ENCODE measurements at places on chromosomes 4 and X.

DNA sequence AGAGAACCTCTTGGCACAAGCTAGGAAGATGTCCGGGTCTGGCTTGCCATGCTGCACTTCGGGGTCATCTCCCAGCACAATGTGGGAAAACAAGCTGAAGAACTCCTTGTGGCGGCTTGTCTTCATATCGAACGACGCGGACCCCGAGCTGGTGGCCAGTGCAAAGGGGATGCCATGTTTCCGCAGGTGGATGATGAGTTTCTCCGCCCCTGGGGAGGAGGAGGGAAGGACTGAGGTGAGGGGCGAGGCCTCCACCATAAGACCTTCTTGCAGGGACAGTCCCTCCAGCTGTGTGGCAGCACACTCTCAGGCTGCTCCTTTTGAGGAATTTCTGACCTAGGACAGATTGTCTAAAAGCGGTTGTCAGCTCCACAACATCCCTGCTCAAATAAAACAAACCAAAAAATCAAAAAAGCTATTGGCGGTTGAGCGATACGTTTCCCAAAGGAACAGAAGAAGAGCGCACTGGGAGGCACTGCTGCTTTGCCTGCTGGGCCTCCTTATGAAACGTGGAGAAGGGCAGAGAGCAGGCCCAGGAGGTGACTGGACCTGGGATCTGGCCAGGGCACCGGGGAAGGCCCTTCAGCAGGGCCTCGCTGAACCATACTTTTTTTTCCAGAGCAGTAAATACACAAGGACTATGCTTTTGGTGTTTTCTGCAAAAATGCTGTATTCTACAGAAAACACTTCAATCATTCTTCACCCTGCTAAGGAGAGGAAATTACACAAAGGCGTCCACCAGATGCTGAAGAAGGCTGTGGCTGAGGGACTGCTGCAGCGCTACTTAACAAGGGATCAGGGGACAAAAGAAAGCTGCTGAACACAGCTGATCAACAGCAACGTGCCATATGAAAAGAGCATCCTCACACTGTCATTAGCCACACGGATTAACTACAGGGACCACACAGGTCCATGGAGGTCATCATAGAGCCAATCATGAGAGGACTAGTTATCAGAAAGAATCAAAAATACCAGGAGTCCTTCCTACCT is 70.0 kb upstream of the STS start:
- no peak overlapping the region for H3K4me3 ChIP-seq
- no peak for DNase-seq
- H3K27ac ChIP-seq: no peak overlapping the region
- no peaks in the 10 kb centered on the region for H3K27me3 ChIP-seq
- H3K36me3 ChIP-seq: no peaks in the 10 kb centered on the region

DNA sequence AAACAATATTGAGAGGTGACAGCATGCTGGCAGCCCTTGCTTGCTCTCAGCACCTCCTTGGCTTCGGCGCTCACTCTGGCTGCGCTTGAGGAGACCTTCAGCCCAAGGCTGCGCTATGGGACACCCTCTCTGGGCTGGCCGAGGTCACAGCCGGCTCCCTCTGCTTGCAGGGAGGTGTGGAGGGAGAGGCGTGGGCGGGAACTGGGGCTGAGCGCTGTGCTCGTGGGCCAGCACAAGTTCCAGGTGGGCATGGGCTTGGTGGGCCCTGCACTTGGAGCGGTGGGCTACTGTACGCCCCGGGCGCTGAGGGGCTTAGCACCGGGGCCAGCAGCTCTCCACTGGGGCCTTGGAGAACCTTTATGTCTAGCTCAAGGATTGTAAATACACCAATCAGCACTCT is 1613.8 kb upstream of the IGFBP7 start:
- no peaks in the 10 kb centered on the region for H3K36me3 ChIP-seq
- no peaks in the 10 kb centered on the region for H3K27me3 ChIP-seq
- peak; percentile 59 for DNase-seq

DNA sequence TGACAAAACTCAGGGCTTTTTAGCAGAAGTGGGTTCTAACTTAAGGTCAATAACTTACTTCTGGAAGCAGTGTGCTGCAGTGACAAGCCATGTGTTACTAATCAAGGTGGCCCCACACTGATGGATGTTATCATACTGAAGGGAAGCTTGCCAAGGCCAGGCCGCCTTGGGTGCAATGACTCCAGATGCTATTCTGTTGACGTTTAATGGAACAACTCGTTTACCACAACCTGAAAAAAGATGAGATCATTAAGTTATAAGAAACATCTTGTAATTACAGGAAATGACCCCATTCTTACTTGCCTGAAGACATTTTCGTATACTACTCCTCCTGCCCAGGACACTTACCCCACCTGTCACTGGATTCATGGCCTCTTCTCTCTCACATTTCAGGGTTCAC is 38.9 kb upstream of the TMPRSS11D start:
- no peaks in the 10 kb centered on the region for H3K27me3 ChIP-seq
- no peaks in the 10 kb centered on the region for H3K4me1 ChIP-seq
- H3K27ac ChIP-seq: no peak overlapping the region
- H3K4me3 ChIP-seq: no peak overlapping the region

DNA sequence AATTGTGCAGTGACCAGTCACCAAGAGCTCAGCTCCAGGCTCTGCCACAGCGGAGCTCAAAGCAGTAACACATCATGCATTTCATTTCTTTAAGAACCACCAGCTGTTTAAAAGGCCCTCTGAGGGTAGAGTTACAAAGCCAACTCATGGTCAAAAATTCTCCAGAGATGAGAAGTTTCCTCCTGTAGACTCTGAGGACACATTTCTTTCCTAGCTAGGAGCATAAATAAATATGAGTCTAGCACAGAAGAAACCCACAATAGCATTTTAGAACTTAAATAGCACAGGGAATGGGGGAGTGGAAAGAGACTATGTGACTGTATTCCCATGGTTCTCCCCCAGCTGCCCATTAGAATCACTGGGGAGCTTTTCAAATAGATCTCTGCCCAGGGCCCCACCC is 6.5 kb upstream of the CRMP1 start:
- H3K27me3 ChIP-seq: peaks cover 2% of the 10 kb centered on the region
- H3K27ac ChIP-seq: no peak overlapping the region
- H3K36me3 ChIP-seq: no peaks in the 10 kb centered on the region
- no peak for DNase-seq

DNA sequence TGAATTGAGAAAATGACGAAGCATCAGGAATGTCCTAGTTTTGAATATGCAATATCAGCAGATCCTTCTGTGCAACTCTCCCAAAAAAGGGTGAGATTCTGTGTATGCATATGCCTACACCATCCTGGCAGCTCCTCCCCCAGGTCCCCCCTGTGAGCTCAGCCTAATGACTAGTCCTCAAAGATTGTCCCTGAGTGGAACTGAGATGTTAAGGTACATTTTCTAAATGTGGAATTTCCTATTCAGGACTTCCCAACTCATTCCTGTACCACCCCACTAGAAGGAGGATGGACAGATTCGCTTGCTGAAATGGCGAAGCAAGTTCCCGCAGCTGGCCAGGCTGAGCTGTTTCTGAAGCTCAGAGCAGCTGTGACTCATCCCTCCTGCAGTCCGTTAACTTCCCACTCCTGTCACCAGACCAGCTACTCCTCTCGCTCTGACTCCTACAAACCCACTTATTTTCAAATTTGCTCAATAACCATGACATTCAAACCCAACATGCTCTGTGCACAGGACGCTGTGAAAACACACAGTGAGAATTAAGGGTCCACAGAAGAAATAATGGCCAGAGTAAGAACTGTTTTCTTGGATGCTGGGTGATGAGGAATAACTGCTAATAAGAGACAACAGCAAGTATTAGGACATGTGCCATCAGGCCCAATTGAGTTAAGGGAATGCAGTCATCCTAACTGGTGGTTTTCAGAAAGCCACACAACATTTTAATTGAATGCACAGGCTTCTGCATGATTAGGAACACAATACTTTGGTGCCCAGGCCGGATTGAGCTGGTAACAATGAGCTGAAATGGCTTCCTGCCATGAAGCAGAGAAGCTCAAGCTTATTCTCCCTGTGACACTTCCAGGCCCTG is 40.0 kb upstream of the IRF2 start:
- no peaks in the 10 kb centered on the region for H3K36me3 ChIP-seq
- H3K27ac ChIP-seq: peak overlapping the region; percentile 32
- H3K27me3 ChIP-seq: peaks cover 1% of the 10 kb centered on the region

DNA sequence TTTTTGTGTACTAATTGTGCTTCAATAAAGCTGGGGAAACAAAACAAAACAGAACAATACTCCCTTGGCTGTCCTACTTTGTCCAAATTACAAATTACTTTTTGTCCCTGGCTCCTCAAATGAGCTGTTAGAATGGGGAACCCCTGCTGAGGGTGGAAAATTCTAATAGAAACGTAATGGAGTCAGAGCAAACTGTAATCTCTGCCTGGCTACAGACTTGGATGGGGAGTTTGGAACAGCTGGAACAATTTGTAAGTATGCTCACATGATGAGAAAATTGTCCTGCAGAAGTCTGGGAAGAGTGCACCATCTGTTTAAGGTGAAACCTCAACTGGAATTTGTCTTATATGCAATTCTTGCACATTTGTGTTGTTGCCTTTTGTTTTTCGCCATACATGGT is 364.4 kb upstream of the CLNK start:
- no peaks in the 10 kb centered on the region for H3K4me1 ChIP-seq
- H3K27me3 ChIP-seq: peaks cover 2% of the 10 kb centered on the region
- no peak overlapping the region for H3K4me3 ChIP-seq
- no peak overlapping the region for H3K27ac ChIP-seq
- DNase-seq: no peak

GRCh38 chr4:159051245-159052071 is 51.4 kb upstream of the RAPGEF2 start:
- no peaks in the 10 kb centered on the region for H3K27me3 ChIP-seq
- no peaks in the 10 kb centered on the region for H3K4me1 ChIP-seq
- H3K4me3 ChIP-seq: no peak overlapping the region
- no peak overlapping the region for H3K27ac ChIP-seq
- H3K36me3 ChIP-seq: no peaks in the 10 kb centered on the region
- DNase-seq: no peak

- no peaks in the 10 kb centered on the region for H3K27me3 ChIP-seq
- H3K36me3 ChIP-seq: no peaks in the 10 kb centered on the region
- no peak overlapping the region for H3K4me3 ChIP-seq
- no peaks in the 10 kb centered on the region for H3K4me1 ChIP-seq
- H3K27ac ChIP-seq: no peak overlapping the region
Measured at GRCh38 chr4:85603437-85604336, 128.7 kb downstream of the ARHGAP24 start.

GRCh38 chr4:140368686-140369085 is 4.8 kb upstream of the SCOC start:
- no peak overlapping the region for H3K4me3 ChIP-seq
- no peaks in the 10 kb centered on the region for H3K27me3 ChIP-seq

- no peaks in the 10 kb centered on the region for H3K4me1 ChIP-seq
- H3K27me3 ChIP-seq: no peaks in the 10 kb centered on the region
Measured at GRCh38 chr4:15691346-15692135, 9.9 kb downstream of the FAM200B start.

GRCh38 chr4:74018771-74019170 is 19.7 kb downstream of the CXCL3 start:
- no peak overlapping the region for H3K27ac ChIP-seq
- no peaks in the 10 kb centered on the region for H3K36me3 ChIP-seq
- H3K27me3 ChIP-seq: no peaks in the 10 kb centered on the region
- DNase-seq: no peak
- no peaks in the 10 kb centered on the region for H3K4me1 ChIP-seq

DNA sequence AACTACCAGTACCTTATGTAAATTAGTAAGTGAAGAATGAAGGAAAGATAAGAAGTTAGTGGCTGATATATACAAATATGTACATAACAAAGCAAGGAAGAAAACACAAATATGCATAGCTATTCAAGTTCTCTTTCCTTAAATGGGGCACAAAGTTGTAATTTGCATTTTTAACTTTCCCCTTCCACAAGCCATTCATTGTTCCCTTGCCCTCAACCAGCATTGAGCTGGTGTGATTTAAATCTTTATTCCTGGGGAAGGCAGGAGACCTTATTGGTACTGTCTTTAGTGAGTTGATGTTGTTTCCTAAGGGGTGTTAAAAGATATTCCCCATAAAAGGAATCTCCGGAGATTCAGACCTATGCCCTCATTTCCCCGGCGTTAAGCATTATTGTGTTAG is 735.3 kb downstream of the PCDH18 start:
- H3K4me1 ChIP-seq: no peaks in the 10 kb centered on the region
- no peaks in the 10 kb centered on the region for H3K27me3 ChIP-seq
- no peak overlapping the region for H3K27ac ChIP-seq
- no peak for DNase-seq

DNA sequence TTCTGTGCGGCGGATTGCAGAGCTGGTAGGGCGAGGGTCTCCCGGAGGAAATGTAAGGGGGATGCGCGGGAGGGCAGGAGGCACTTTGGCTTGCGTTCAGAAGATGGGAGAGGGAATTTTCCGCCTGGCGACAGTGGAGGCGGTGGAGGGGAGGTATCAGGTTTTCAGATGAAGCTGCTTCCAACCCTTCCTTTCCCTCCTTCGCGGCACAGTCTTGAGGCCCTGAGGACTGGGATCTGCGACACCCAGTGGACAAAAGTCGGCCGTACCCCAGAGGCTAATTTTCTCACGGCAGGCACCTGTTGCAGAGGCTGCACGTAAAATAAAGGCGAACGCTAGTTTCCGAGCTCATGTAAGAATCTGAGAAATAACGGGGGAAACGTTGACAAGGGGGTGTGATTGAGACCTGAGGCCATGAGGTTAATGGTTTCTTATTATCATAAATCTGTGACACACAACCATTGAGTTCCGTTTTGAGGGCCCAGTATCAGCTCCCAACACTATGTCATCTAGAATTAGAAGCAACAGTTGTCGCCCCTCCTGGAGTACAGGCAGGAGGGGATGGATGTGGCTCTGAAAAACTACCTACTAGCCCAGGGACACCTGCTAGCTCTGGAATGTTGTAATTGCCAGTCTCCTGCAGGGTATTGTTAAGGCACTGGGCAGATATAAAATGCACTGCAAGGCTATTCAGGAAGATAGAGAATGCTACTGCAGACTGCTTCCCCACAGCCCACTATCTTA is 1.1 kb downstream of the ZCCHC18 start:
- no peaks in the 10 kb centered on the region for H3K27me3 ChIP-seq
- DNase-seq: peak; percentile 53
- peak overlapping the region; percentile 12 for H3K4me3 ChIP-seq
- no peak overlapping the region for H3K27ac ChIP-seq
- no peaks in the 10 kb centered on the region for H3K4me1 ChIP-seq

DNA sequence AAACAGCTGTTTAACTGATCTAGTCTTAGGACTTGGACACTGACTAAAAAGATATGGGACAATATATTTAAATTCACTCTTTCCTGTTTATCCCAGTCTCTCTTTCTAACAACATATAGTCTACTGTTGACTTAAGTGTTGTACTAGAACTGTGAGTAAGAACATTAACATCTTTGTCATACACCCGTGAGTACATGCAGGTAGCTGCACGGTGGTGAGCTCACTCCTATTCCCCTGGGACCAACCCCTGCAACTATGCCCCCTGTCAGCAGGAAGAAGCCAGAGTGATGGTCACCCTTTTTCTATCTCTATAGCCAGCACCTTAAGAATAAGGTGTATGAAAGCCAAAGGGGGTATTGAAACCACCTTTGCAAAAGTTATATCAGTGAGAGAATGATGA is 17.6 kb downstream of the TBL1X start:
- H3K4me3 ChIP-seq: no peak overlapping the region
- DNase-seq: no peak
- no peak overlapping the region for H3K27ac ChIP-seq
- no peaks in the 10 kb centered on the region for H3K36me3 ChIP-seq
- H3K27me3 ChIP-seq: no peaks in the 10 kb centered on the region
- H3K4me1 ChIP-seq: no peaks in the 10 kb centered on the region

GRCh38 chr4:47835494-47835893 is 2.4 kb downstream of the CORIN start:
- peaks cover 3% of the 10 kb centered on the region for H3K4me1 ChIP-seq
- no peaks in the 10 kb centered on the region for H3K36me3 ChIP-seq
- DNase-seq: no peak
- no peak overlapping the region for H3K27ac ChIP-seq
- H3K27me3 ChIP-seq: no peaks in the 10 kb centered on the region

GRCh38 chr4:140256335-140256734 is 102.4 kb upstream of the MAML3 start:
- no peaks in the 10 kb centered on the region for H3K36me3 ChIP-seq
- no peak for DNase-seq
- H3K4me1 ChIP-seq: no peaks in the 10 kb centered on the region
- H3K27ac ChIP-seq: no peak overlapping the region
- no peaks in the 10 kb centered on the region for H3K27me3 ChIP-seq
